ENCODE measurements at places on chromosomes 16 and 17.

DNA sequence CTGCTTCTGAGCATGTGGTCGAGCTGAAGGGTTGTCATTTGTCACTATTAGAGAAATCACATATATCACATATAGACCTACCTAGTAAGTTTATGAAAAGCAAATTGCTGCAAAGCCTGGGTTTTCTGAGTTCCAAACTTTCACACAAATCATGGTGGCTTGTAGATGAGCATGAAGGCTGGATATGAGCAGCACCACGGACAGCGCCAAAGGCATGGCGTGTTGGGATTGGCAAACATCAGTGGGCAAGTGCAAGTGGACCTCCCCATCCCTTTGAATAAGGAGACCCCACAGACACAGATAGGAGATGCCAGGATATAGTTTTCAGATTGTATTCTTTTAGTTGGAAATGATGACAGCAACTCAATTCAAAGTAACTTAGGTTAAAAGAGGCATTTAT, 77.6 kb upstream of the CACNG3 start:
- no peak for DNase-seq

DNA sequence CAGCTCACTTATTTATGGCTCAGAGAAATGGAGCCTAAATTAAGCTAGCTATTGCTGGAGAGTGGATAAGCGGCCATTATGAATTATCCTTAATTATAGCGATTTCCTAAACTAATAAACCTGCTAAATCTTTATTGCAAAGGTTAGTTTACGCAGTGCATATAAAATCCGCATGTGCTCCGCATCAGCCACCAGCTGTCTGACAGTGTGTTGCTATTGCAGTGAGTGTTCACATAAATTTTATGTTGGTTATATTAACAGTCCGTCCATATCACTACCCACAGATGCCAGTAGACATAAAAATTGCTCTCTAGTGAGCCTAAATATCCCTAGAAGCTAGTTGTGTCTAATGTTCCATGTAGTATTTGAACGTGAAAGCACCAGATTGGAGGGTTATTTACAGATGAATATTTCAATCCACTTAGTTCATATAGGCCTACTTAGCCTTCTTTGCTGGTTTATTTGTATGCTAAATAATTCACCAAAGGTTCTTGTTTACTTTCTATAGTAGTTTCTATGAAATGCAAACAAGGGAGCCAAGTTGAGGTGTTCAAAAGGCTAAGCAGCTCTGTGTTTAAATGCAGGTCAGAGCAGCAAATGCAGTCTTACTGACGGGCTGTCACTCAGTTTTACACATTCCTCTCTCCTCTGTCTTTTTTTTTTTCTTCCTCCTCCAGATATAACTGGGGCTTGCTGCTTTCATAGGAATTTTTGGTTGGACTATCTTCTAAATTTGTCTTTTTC, 219.1 kb downstream of the IRX3 start:
- DNase-seq, result no peak

- no peak for DNase-seq
Observed at GRCh38 chr17:28484296-28484695, 10.9 kb downstream of the SLC13A2 start.

DNA sequence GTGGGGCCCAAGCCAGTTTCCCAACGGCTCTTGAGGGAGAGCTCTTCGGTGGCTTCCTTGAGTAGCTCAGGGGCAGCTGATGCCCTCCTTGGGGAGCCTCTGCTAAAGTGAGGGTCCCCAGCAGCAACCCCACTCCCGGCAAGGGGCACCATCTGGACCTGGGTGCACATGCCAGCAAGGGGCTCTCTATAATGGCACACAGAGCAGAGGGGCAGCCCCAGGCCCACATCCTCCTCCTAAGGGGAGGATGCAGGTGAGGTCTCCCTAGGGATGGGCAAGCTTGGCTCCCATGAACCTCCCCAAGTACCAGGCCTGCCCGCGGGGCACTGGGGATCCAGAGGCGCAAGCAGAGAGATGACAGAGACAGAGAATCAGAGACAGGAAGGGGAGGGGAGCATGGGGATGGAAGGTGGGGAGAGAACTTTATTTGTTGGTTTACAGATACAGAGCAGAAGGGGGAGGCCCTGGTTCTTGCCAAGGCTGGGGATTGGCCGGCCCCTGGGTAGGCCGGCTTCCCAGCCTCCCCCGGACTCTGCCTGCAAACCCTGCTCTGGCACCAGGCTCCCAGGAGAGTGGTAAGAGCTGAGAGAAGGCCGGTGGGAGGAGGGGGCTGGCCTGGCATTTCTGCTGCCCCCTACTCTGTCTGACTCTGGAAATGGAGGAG, 61.4 kb downstream of the SRCIN1 start:
- no peak for DNase-seq

- DNase-seq, result no peak
Observed at GRCh38 chr16:48542966-48543365, 67.0 kb downstream of the N4BP1 start.

GRCh38 chr17:17032131-17032692, 10.0 kb upstream of the MPRIP start:
- DNase-seq, result no peak

- DNase-seq, result no peak
Observed at GRCh38 chr17:43901861-43902589, 5.3 kb downstream of the MPP2 start.

DNA sequence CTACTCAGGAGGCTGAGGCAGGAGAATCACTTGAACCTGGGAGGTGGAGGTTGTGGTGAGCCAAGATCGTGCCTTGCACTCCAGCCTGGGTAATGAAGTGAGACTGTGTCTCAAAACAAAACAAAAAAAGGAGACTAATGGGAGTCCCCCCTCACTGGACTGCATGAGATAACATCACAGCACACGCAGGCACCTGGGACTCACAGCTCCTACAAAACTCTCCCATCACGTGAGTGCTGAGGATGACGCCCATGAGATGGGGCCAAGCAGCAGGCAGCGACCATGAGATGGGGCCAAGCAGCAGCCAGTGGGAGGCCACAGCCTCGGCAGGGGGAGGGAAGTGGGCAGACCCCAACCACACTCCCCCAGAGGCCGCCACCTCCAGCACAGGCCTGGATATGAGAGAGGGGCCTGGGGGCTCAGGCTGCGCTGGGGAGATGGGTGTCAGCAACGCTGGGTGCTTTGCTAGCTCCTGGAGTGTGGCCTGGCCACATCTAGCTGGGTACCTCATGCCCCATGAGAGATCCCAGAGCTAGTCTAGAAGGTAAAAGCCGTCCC, 15.4 kb downstream of the DNAAF8 start:
- DNase-seq, result no peak

DNA sequence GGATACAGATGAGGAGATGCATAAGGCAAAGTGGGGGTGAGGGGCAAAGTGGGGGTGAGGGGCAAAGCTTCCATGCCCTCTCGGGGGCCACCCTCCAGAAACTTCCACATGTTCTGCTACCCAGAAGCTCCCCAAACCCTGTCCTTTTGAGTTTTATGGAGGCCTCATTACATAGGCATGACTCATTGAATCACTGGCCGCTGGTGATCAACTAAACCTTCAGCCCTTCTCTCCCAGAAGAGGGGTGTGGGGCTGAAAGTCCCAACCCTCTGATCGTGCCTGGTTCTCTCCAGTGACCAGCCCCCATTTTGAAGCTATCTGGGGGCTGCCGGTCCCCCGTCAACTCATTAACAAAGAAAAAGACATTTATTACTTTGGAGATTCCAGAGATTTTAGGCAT, 27.5 kb downstream of the ITGAE start:
- DNase-seq, result no peak

- DNase-seq, result no peak
Observed at GRCh38 chr16:17106243-17106791, 364.4 kb downstream of the XYLT1 start.

- no peak for DNase-seq
Observed at GRCh38 chr17:82929011-82929622, 89.3 kb upstream of the ZNF750 start.

- no peak for DNase-seq
Observed at GRCh38 chr17:38341035-38341721, 2.6 kb downstream of the GPR179 start.

GRCh38 chr16:11092788-11093571, 148.6 kb downstream of the CLEC16A start:
- no peak for DNase-seq

DNA sequence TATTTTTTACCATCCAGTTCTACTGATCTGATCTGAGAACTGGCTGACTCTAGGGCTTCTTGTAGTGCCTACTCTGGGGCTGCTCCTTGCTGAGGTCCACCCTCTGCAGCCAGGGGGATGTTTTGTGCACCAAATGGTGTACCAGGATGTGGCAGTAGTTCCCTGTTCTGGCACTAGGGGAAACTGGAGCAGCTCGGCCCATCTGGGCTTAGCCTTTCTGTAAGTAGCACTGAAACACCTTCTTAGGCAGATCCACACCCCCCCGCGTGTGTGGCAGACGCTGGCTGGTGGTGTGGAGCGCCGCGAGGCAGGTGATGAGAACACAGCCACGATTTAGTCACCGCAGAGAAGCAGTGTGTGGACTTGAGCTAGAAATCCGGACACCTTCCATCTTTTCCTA, 17.0 kb downstream of the DUSP14 start:
- DNase-seq, result no peak

DNA sequence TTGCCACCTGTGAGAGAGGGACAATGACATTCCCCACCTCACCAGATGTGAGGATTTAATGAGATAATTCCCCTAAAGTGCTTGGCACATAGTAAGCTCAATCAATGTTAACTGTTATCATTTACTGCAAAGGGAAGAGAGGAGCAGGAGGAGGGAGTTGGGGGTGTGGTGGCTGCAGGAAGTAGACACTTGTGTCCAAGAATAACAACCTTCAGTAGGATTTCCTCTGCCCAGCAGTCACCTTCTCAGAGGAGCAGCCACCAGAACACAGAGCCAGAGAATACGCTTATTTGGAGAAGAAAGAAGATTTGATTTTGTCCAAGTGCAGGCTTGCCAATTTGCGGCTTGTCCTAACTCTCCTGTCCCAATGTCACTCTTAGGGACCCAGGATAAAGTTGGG, 10.2 kb downstream of the CBX4 start:
- no peak for DNase-seq

DNA sequence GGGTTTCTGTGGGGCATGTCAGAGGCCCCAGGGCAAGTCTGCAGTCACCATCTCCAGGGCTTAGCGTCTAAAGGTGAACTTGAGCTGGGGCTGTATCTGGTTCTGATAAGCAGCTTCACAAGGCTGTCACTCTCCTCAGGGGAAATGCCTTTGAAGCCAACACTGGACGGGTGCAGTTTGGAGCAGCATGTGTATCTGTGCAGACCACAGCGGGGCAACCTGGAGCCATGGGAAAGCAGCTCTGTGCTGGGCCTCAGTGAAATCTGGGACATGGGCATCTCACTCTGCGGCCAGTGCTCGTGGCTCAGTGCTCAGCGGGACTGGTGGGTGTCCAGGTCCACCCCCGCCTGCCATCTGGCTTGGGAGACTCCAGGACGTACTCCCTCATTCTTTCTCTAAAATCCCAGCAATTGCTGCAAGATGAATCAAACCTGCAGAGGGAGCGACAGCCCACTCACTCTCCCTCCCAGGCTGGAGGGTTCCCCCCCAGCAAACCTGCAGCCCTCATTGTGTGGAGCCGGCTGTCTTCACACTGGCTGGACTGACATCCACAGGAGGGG, 63.5 kb downstream of the PRMT7 start:
- DNase-seq, result no peak

DNA sequence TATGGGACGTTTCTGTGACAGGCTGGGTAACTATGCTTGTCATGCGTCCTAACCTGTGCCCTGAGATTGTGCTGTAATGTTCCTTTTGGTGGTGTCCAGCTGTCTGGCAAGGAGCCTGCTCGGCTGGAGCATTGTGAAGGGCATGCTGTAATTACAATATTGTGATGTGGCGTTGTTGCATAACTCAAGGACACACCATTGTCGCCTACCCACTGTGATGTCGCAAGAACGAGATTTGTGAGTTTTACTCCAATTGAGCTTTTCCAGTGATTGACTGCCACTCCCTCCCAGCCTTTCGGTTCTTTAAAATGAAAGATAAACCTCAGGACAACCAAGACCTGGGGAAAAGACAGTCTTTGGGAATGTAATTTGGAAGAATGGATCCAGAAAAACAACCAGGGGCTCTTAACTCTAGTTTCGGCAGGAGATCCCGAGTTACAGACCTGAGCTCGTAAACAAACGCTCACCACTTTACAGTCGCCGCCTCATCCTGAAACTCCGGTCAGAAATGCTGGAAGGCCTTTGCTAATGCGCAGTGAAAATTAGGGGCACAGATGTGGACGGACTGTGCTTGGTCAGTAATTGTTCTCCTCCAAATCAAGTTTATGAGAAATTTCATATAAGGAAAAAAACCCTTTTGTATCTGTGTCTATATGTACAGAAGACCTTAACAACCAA, 1.3 kb downstream of the ZNF750 start:
- DNase-seq, result peak; percentile 33

DNA sequence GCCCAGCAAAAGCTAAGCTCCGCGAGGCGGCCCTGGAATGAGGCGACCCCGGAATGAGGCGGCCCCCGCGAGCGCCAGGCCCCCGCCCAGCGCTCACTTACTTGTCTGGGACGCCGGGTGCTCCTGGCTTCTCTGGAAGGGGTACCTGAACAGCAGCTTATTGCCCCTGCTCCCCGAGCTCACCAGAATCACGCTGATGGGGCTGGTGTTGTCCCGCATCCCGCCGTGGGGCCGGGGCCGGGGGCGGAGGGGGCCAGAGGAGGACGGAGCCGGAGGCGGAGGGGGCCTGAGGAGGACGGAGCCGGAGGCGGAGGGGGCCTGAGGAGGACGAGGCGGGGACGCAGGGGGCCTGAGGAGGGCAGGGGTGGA, 440 bp downstream of the NPRL3 start:
- no peak for DNase-seq

DNA sequence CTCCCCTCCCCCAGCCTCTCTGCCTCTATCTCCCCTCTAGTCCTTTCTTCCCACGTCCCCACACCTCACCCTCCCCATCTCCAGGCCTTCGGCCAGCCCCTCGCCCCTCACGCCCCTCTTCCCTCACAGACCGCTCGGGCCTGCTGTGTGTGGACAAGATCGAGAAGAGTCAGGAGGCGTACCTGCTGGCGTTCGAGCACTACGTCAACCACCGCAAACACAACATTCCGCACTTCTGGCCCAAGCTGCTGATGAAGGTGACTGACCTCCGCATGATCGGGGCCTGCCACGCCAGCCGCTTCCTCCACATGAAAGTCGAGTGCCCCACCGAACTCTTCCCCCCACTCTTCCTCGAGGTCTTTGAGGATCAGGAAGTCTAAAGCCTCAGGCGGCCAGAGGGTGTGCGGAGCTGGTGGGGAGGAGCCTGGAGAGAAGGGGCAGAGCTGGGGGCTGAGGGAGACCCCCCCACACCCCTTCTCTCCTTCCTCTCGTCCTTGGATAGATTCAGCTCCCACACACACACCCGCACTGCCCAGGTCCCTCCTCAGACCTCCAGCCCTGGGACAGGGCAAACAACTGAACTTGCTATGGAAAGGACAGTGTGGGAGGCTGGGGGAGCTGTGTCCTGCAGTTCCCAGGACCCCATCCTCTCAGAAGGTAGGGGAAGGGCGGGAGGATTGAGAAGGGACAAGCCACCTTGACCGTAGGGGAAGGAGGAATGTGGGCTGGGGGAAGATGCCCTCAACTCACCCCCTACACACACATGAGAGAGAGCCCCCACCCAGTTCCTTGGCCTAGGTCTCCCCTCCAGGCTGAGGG, 11.1 kb downstream of the NR1D1 start:
- no peak for DNase-seq

- DNase-seq, result no peak
Observed at GRCh38 chr16:54750249-54750648, 180.4 kb upstream of the IRX5 start.

- no peak for DNase-seq
Observed at GRCh38 chr16:74673876-74674275, 7.2 kb upstream of the RFWD3 start.

GRCh38 chr17:30717291-30718098, 107.0 kb downstream of the CRLF3 start:
- DNase-seq, result no peak
